HepG2 (cell line): ENCODE measurements at places on chromosomes 2 and 18. TPM values are rescaled to one million over a fixed set of nuclear protein-coding genes. Genes with fewer than 3 reads are reported as not detected.

The MC2R gene
- not detected in 2 replicates for total RNA-seq

The AGAP1 gene
- total RNA-seq = 21.2 and 21.3 TPM in 2 replicates

The ATP8B1 gene
- 3.7 and 4.0 TPM in 2 replicates for total RNA-seq

DNA sequence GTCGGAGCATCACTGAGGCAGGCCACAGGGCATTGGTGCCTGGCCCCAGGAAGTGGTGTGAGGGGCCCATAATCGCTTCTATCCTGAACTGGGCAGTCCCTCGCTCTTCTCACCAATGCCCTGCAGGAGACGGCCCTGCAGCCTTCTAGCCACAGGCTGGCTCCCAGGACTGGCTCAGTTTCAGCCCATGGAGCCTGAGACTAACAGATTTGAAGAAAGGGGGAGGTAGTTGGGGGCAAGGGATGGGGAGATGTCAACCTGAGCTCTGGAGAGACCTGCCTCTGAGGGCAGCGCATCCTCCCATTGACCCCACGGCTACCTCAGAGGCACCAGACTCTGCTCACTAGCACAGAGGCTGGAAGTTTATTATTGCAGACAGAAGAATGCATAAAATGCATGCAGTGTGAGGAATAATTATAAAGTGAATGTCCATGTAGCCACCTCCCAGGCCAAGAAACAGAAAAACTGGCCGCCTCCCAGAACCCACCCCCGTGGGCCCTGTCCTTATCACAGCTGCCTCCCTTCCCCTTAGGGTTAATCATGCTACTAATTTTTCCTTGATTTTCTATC is 1.4 kb downstream of the TOGARAM2 start:
- no peaks in the 10 kb centered on the region for H3K36me3 ChIP-seq
- no peak for DNase-seq
- peaks cover 5% of the 10 kb centered on the region; the same call in 1 of the 2 replicates for H3K4me1 ChIP-seq

- H3K4me1 ChIP-seq = no peaks in the 10 kb centered on the region
- peaks cover 21% of the 10 kb centered on the region; the same call in 2 of the 3 replicates for H3K36me3 ChIP-seq
- H3K27me3 ChIP-seq = no peaks in the 10 kb centered on the region
- DNase-seq = no peak
These were observed 81.1 kb upstream of the CD226 start for GRCh38 chr18:70028734-70029133.
